AG10803 (cell line): ENCODE measurements at places on chromosomes 3 and 15.

DNA sequence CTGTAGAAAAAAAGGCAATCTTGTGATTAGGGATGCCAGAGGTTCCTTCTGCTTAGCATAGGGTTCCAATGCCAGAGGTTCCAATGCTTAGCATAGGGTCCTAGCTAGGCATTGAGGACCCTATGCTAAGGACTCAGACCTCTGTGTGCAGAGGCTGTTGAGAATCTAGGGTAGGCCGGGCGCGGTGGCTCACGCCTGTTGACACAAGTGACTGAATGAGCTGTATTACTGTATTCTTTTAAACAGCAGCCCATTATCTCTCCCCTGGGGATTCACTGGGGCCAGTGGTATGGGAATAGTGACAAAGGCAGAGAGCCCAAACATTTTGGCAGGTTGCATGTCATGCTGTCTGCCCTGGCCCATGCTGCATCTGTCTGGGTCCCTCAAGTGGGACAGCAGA is 16.2 kb downstream of the PAK6 start:
- DNase-seq, result no peak

- DNase-seq, result no peak
Observed at GRCh38 chr3:149366031-149366430, 11.4 kb downstream of the TM4SF1 start.

GRCh38 chr3:18027161-18027939 is 284.9 kb upstream of the TBC1D5 start:
- DNase-seq, result peak; percentile 16

GRCh38 chr3:73060302-73060723 is 1.1 kb upstream of the EBLN2 start:
- DNase-seq, result peak; percentile 91

DNA sequence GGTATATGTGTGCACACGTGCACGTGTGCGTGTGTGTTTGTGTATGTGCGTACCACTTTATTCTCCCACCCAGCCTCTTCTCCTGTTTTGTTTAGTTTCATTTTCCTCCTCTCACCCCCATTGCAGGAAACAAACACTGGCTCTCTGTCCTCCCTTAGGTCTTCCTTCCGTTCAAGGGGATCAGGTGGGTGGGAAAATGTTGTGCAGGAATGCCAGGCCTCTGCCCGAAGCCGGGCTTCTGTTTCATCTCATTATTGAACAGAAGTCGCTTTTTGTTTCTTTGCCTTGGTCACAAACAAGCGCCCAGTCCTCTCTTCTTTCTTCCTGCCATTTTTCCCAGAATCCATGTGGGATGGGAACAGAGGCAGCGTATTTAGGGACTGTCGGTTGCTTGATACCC is 69.6 kb downstream of the IGF1R start:
- no peak for DNase-seq

- no peak for DNase-seq
Observed at GRCh38 chr3:759106-759505, 333.7 kb upstream of the CNTN6 start.

DNA sequence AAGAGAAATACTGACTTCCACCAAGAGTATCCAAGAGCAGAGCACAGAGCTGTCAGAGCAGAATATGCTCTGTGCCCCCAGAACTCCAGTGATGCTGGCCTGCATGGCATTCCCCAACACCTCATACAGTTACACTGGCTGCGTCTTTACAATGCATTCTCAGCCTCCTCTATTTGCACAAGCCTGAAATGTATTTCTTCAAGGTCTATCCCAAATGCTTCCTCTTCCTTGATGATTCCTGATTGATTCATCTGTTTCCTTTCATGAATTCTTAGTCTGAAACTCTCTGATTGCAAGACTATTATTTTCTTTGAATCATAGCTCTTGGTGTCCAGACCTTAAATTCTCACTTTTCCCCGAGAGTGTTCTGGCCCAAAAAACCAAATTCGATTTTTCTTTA is 664.7 kb downstream of the MECOM start:
- DNase-seq, result no peak

DNA sequence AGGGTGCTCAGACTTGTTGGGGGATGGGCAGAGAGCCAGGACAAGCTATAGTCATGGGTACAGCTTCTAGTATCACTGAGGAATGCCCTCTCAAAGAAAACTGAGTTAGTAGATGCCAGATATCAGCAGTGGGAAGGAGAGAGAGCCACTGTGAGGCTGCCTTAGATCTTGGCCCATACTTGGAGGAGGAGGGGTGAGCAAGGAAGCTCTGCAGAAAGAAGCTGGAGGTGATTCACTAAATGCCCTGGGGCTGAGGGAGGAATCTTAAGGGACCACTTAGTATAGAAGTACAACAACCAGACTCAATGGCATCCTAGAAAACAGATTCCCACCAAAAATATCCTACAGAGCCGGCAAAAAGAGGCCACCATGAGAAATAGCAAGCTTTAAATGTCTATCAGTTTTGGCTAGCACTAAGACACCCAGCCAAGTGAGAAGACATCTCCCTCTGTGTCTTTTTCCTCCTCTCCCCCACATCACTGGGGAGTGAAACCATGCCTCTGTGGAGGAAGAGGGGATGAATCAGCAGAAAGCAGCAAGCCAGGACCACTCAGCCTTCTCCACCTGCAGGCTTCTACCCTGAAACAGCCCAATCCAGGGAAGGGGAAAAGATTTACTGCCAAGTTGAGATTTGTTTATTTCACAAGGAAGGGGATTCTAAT is 282.5 kb upstream of the STT3B start:
- peak; percentile 44 for DNase-seq

- DNase-seq, result peak; percentile 88
Observed at GRCh38 chr3:150146991-150147761, 176.5 kb upstream of the PFN2 start.

GRCh38 chr15:92797168-92798052 is 102.7 kb upstream of the CHD2 start:
- DNase-seq, result peak; percentile 78

DNA sequence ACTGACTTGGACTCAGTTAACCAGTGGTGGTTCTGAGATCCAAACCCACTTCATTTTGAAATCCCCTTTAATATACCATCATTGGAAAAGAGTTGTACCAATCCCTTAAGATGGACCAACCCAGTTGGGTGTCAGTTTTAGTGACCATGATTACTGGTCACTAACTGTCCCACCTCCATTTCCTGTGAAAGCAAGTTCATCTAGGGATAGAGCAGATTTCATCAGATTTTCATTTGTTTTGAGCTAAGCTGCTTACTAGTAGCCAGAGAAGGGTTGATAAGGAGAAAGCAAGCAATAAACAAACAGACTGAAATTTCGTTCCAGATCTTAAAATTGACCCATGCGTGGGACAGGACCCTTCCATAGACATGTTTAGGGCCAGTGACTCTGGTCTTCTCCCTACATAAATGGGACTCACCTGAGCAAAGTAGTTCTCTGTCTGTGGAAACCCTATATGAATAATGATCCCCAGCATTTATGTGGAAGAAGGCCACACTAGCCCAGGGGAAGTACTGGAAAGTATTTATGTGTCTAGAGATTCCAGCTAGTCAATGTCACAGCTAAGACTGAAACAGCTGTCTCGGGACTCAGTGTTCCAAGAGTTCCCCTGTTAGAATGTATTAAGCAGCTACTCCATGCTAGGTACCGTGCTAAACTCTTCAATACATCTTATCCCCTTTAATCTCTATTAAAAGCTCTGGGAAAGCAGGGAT is 196.0 kb upstream of the BCL6 start:
- no peak for DNase-seq

DNA sequence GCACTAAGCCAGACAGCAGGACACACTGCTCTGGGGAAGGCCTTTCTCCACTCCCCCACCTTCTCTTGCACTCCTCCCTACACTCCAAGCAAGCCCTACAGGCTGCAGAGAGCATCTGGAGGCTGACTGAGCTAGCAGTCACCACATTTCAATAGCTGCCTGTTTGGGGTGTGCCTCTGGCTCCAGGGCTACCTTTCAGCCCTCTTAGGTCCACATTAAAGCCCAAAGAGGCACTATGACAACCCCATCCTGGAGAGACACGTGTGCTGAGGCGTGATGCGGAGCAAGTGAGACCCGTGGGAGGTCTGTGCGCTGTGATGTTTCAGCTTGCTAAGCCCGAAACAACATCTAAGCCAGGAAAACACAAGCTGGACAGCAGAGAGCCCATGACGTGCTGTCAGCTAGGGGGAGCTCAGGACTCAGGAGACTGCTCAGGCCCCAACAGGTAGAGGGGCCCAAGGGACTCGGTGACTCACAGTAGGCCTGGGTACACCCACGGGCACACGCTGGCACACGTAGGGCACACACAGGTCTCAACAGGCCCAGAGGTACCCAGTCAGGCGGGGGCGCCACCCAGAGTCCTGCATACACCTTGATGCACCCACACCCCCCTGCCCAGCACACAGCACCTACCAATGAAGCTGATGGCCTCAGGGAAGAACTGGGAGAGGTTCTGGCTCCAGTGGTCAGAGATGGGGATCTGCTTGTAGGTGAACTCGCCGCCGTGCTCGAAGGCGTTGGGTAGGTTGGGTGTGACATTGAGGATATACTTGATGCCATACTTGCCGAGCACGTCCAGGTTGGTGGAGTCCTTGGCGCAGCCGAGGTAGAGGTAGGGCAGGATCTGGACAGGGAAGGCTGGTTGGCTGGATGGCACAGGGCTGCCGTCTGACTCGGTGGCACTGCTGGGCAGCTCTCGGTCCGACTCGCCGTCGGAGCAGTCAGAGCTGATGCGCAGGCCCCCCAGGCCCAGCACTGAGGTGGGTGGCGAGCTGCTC is 2.8 kb downstream of the DUSP7 start:
- no peak for DNase-seq

DNA sequence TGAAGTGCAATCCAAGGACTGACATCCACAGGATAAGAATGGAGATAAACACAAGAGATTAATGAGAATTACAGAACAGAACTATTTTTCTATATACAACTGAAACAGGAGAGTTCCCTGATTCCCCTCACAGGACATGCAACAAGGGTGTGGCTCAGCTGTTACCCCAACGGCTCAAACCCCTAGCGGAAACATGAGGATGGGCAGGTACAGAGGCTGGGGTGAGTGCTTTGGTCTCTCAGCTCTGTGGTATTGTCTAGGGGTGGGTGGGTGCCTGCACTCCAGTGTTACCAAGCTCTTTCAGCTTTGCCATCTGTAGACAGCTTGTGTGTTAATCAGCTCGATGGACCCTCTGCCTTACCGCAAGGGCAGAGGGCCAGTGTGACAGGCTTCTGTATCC is 17.8 kb upstream of the LRIG1 start:
- DNase-seq, result no peak

DNA sequence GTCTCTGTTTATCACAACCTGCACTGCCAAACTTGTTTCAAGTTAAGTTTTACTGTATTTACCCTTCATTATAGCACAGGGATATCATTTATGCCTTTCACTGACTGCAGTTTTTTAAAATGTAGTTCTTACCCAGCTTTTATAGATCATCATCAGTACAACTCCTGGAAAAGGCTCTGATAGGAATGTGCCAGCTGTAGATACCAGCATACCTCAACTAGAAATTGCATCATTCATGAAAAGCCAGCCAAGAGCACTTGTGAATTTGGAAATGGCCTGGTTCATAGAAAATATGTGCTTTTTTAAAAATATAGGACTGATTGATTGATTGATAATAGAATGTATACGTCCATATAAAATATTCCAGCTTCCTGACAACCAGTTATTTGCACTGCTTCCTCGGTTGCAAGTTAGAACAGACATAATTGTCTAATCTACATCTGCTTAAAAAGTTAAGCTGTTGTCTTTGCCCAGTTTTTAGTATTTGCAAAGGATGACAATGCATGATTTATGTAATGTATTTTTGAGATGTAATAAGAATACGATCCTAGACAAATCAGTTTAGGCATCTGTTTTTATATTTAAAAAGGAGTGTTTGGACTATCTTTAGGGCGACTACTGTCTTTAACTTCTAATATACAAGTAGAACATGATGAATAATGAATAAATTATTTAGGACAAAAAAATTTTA is 58.5 kb downstream of the DCUN1D1 start:
- DNase-seq, result peak; percentile 69

- DNase-seq, result no peak
Observed at GRCh38 chr3:128074851-128075521, 22.7 kb downstream of the SEC61A1 start.

DNA sequence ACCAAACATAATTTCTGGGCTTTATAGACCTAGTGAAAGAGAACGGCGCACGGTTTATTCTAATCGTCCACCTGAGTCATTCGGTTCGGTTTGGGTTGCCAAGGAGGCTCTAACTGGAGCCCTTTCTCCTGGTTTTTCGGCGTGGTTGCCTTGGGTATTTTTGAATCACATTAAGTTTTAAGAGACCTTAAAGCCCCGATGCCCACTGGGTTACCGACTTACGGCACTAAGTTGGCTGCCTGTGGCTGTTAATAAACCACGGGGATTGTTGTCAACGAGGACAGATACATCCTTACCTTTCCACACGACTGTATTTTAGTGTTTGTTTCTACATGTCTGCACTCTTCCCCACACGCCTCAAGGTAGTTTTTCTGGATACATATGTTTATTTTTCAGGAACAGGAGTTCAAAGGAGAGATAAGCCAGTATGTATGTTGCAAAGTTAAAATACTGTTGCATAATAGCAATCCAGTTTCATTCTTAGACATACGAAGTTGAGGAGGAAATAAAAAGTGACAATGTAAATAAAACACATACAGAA is 1.2 kb upstream of the ANP32A start:
- DNase-seq, result no peak

DNA sequence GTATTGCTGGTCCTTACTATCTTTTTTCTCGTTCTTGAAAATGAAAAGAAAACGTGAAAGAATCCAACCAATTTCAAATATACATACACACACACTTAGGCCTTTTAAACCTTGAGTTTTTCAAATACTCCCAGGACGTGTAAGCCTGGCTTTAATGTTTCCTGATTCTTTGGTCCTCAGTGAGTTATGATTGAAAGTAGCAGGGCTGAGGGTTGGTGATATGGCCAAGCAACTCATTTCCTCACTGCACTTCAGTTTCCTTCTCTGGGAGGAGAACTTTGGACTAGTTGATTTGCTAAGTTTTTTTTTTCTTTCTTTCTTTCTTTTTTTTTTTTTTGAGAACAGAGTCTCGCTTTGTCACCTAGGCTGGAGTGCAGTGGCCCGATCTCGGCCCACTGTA is 34.6 kb downstream of the CHD2 start:
- DNase-seq, result no peak

GRCh38 chr3:143648708-143649107 is 199.6 kb downstream of the SLC9A9 start:
- DNase-seq, result no peak

GRCh38 chr3:196886144-196886543 is 18.4 kb downstream of the SENP5 start:
- DNase-seq, result no peak

GRCh38 chr3:149589332-149589731 is 68.5 kb downstream of the WWTR1 start:
- DNase-seq, result peak; percentile 70

DNA sequence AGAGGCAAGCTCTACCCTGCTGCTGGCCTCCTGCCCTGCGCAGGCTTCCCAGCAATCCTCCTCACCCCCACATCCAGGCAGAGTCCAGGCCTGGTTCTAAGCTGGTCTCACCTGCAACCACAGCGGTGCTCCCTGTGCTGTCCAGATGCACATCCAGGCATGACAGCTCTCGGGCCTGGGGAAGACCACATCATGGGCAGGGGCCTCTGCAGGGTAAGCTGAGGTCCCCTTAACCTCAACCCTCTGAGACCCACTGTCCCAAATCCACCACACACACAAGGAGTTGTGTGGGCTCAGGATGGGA is 10.8 kb downstream of the PLA2G4D start:
- no peak for DNase-seq
